ENCODE measurements at places on chromosomes 11 and 22.

DNA sequence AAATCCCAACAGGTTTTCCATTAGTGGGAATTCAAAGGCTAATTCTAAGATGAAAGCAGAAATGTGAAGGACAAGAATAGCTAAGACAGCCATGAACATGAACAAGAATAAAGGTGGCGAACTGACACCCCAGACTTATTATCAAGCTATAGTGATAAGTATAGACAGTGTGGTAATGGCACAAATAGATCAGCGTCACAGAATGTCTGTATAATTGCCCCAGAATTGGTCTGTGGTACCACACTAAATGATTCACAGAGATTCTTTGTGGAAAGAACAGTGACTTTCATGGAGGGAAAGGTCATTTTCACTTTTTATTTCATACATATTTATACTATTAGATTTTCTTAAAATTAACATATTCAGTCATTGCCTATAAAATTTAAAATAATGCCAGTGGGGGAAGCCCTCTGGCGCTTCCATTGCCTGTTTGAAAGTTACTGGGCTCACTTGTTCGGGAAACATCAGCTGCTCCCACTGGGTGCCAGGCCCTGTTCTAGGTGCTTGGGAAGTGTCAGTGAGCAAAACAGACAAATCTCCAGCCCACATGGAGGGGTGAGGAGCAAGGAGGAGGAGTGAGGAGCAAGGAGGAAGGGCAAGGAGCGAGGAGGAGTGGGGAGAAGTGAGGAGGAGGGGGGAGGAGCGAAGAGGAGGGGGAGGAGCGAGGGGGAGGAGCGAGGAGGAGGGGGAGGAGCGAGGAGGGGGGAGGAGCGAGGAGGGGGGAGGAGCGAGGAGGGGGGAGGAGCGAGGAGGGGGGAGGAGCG lies 11.3 kb upstream of the NLRP6 start:
- no peak for DNase-seq

- DNase-seq = no peak
Observed at GRCh38 chr11:103731670-103732069, 304.8 kb upstream of the DDI1 start.

DNA sequence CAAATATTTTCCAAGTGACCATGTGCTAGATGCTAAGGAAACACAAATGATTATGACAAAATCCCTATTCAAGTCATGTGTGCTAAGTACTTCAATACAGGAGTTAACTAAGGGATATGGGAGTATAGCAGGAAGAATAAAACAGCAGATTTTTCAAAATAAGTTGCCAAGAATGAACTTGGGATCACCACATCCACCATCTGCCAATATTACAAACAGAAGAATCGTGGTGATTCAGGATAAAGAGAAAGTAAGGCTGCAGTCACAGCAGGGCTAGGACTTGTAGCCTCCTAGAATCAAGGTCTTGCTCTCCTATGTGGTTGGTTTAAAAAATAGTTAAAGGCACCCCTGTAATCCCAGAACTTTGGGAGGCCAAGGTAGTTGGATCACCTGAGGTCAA lies 34.3 kb downstream of the MRTFA start:
- no peak for DNase-seq

DNA sequence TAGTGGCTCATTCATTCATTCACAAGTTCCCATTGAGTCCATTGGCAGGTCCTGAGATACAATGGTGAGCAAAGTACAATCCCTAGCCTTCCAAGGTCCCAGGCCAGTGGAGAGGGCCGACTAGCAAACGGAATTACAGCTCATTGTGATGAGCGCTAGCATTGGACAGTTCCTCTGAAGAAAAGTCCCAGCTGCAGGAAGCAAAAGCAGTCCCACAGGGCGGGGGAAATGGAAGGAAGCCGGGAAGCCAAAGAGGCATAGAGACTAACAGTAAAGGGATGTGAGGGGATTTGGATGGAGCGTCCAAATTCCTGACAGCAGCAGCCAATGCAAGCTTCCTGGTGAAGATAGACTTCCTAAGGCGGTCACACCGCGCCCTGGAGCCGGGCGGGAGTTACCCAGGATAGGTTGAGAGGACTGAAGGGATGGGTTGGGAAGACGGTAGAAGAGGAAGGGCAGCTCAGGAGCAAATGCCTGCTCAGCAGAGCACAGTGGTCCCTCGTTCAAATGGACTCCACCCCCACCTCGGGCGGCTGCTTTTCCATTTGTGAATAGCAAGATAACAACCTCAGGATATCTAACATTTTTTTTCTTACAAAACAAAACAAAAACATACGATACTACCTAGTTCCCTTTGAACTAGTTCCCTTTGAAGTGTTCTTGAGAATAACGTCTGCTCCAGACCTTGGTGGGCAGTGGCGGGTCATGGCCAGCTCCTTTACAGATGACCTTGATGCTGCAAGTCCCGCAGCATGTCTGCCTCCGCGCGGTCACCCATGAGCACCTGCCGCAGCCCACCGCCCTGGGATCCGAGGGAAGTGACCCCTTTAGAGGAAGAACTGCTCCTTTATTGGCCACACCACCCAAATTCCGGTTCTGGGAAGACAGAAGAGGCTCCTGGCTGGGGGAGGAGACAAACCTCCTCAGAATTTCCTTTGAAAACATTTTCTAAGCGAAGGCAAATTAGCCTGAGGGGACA lies 132.9 kb downstream of the RASSF10 start:
- DNase-seq = no peak

GRCh38 chr22:41334215-41334614 lies 32.9 kb downstream of the ZC3H7B start:
- DNase-seq = no peak

DNA sequence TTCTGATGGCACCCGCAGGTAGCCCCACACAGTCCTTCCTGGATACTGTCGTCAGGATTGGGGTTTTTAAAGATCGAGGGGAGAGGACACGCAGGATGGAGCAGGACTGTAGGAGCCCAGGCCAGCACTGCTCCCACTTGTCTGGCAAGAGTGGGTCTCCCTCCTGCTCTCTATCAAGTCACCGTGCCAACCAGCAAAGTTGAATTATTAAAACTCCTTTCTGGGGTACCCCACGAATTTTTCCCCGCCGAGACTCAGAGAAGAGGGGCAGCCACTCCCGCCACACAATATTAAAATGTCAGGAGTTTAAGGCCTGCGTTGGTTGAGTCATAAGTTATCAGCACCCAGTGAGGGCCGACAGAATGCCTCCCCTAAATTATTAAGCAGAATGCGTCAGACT lies 10.1 kb downstream of the LMO1 start:
- DNase-seq = no peak

Data from stimulated activated CD8-positive, alpha-beta memory T cell treated with anti-CD3 and anti-CD28 coated beads, Interleukin-4, amount 100 ng/mL, for 48 hours (primary cell).